ENCODE measurements at places on chromosomes 2 and 18. TPM values are rescaled to one million over a fixed set of nuclear protein-coding genes. Genes with fewer than 3 reads are reported as not detected.

- DNase-seq: no peak
Observed at GRCh38 chr18:21295101-21295500, 53.1 kb downstream of the GREB1L start.

DNA sequence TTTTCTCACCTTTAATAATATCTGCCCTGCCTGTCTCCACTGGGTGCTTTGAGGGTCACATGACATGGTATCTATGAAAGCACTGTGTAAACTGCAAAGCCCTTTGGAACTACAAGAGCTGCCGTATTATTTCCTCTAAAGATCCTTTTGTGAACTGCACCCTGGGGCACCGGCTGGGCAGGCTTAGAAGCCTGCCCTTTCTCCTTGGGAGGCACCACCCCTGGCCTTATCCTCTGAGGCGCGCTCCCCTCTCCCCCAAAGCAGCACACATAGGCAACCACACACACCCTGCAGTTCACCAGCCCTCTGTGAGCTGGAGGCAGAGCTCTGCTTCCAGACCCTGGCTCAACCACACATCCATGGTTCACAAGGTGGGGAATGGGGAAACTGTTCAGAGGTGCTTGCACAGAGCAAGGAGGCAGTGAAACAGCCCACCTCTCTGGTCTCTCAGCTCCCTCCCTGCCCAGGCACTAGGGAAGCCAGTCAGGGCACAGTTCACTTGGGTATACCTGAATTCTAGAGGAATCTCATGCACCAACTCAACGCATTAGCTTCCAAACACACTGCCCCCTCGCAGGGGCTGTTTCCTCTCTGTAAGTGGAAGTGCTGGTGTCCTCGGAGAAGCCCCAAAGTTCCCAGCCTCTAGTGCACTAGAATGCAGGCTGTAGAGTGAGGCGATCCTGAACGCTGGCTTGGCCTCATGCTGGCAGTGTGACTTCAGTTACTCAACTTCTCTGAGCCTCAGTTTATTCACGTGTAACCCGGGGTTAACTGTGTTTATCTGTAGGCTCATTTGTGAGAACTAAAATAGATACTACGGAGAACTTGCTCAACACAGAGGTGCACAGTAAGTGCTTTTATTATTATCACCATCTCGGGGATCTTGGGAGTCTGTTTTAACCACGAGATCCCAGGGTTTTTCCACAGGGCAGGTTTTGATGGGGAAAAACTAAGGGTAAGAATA, 11.0 kb downstream of the SIGLEC15 start:
- no peak for DNase-seq

- DNase-seq: no peak
Observed at GRCh38 chr18:63113899-63114565, 205.5 kb downstream of the BCL2 start.

The MROH2A gene
- not detected for total RNA-seq

DNA sequence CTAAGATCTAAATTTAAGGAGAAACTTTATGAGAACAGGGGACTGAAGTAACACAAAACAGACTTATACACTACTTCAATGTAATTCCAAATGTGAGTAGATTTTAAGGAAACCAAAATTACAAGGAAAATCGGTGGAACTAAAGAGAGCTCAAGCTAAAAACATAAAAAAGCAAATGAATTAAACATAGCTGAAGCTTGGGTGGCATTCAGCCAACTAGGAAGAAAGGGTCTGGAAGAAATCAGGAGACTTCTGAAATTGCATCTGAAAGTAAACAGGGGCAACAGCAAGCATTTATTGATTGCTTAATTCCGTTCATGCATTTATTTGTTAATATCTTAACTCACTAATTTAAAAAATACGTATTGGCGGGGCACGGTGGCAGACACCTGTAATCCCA, 727.3 kb upstream of the PKDCC start:
- DNase-seq: no peak

- no peak for DNase-seq
Observed at GRCh38 chr2:7458066-7458465, 540.9 kb downstream of the RNF144A start.

The POTEC gene
- total RNA-seq: not detected

GRCh38 chr2:99636144-99637034, 146.6 kb upstream of the REV1 start:
- peak; percentile 71 for DNase-seq

GRCh38 chr2:16148632-16149348, 208.4 kb downstream of the MYCN start:
- DNase-seq: no peak

The ACTR1B gene
- 59.6 TPM for total RNA-seq

DNA sequence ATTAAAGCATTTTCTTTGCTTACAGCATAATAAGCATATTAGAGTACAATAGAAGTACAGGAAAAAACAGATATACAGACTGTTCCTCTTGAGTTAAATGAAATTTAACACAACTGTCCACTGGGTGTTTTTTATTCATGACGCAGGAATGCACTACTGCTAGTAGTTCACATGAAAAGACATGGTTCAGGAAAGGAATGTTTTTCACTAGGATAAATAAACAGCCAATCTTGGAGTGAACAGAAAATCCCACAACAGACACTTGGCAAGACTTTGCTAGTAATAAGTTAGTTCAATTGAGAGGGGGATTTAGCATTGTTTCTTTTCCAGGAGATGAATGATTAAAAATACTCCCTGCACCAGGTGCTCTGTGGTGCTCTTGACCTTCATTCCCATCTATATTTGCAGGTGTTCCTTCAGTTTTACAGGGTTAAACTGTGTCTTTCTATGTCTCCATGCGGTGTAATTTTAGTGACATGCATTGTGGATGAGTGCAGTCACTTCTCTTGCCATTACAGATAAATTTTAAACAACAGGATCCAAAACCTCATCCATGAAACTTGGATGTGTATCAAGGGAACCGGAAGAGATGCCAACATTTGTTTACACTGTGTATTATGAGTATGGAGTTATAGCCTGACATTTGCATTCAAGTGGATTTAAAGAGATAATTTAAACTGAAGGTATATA, 796.6 kb downstream of the DSC3 start:
- DNase-seq: no peak

GRCh38 chr2:208077276-208077675, 47.0 kb downstream of the CRYGD start:
- no peak for DNase-seq

GRCh38 chr2:88950010-88950409, 258.5 kb downstream of the RPIA start:
- DNase-seq: no peak

The STAT4 gene
- total RNA-seq: 1.6 TPM

GRCh38 chr2:47501374-47502200, 98.6 kb downstream of the MSH2 start:
- DNase-seq: no peak

Data from breast epithelium (tissue), 4 donors.